RWPE1 (cell line): ENCODE measurements at places on chromosomes 11 and 22.

- DNase-seq: no peak
Measured at GRCh38 chr11:9720290-9720630, 56.4 kb downstream of the SWAP70 start.

GRCh38 chr22:39534092-39534506 is 1.6 kb upstream of the RPS19BP1 start:
- DNase-seq: no peak

DNA sequence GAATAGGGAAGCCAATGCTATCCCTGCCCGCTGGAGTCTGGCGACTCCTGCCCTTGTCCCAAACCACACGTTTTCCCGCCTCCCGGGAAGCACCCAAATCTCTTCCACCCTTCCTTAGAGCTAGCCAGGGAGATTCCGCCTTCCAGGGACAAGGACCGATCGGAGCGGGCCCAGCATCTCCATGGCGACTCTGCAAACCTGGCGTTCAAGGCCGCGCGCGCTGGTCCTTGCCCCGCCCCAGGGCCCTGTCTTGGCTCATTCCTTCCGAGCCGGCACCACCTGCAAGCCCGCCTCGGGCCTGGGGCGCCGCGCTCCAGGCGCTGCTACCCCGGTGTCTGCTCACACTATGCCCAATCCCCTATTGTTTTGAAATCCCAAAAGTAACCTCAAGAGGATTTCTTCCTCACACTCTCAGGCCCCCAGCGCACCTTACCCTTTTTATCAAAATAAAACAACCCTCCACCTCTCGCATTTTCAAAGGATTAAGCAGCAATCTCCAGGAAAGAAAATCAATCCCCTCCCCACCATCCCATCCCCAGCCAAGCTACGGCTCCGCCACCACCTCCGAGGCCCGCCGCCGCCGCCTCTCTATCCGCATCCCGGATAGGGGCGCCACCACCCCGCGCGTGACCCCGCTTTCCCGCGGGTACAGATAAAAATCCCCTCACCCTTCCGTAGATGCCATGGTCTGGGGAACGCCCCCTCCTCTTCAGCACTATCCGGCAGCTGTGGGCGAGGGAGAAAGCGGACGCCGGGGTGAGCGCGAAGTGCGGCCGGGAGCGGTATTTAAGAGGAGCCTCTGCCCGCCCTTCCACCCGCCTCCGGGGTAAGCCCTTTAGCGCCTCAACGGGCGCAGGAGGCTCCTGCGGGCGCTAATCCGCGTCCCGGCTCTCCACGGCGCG is 825 bp downstream of the SLC1A2 start:
- DNase-seq: no peak

- no peak for DNase-seq
Measured at GRCh38 chr11:120324932-120325810, at the start of gene TLCD5. Gene TLCD5 (plus strand): TSS chr11:120325299. CDS start chr11:120327442, 2,143 bp downstream.

- no peak for DNase-seq
Measured at GRCh38 chr11:7609521-7609920, 63.8 kb downstream of the CYB5R2 start.

- no peak for DNase-seq
Measured at GRCh38 chr11:73810637-73811036, 23.0 kb downstream of the MRPL48 start.
